Fibroblast of skin of left biceps (primary cell): ENCODE measurements at places on chromosomes 7 and 10.
A peak's percentile ranks its signal among the peaks of the same experiment; 100 is the strongest.

DNA sequence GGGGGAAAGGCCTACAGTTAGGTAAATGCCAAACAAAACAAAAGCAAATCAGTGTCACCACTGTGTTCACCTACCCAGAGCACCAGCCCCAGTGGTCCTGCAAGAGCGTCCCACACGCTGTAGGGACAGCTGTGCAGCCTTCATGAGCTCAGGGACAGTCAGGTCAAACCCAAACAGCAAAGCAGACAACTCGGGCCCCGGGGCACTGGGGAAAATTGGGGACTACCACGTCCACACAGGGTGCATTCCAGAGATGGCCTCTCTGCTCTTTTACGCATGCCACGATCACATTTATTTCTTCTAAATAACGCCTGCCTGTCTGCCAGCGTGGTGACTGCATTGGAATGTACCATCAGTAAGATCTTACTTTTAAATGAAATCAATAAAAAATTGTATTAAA lies 21.7 kb downstream of the EBF3 start:
- DNase-seq = no peak

- no peak for DNase-seq
These were observed 88.1 kb downstream of the XPNPEP1 start for GRCh38 chr10:109835257-109835656.

- DNase-seq = no peak
These were observed 167.3 kb downstream of the EGFR start for GRCh38 chr7:55185941-55186609.

- DNase-seq = no peak
These were observed 14.5 kb downstream of the ADK start for GRCh38 chr10:74165530-74165901.

- DNase-seq = no peak
These were observed 51.4 kb upstream of the AMPH start for GRCh38 chr7:38682606-38683005.

DNA sequence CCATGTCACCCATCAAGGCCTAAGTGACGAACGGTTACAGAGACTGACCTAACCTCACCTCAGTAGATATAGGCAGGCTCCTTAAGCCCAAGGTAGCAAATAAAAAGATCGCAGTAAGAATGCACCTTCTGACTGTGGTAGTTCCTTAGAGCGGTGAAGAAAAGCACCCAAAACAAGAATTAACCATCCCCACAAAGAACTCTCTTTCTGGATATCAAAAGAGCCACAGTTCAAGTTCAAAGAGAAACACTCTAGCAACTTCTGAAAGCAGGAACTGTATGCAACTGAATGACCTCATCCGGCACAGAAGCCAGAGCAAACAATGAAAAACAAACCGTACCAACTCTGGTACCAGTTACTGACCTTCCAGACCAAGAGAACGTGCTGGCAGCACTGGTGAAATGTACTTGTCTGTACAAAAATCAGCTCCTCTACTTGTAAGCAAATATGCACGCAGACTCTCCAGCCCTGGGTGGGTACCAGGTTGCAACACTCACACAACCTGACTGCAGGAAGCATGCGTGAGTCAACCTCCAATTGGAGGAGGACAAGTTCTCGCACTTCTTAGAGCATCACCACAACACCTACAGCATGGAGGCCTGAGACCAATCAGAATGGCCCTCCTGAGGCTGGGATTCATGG lies 202.7 kb downstream of the FAM107B start:
- no peak for DNase-seq

GRCh38 chr7:131355917-131356777 lies 28.5 kb downstream of the MKLN1 start:
- no peak for DNase-seq

DNA sequence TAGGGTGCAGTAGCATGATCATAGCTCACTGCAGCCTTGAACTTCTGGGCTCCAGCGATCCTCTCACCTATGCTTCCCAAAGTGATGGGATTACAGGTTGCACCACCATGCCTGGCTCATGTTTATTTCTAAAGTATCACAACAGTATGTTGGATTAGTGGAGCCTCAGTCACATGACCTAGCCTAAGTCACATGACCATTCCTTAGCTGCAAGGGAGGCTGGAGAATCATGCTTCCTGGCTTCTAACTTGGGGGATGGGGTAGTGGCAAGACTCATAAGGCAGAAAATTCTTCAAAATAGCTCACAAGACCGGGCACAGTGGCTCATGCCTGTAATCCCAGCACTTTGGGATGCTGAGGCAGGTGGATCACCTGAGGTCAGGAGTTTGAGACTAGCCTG lies 26.9 kb upstream of the TPST1 start:
- no peak for DNase-seq

DNA sequence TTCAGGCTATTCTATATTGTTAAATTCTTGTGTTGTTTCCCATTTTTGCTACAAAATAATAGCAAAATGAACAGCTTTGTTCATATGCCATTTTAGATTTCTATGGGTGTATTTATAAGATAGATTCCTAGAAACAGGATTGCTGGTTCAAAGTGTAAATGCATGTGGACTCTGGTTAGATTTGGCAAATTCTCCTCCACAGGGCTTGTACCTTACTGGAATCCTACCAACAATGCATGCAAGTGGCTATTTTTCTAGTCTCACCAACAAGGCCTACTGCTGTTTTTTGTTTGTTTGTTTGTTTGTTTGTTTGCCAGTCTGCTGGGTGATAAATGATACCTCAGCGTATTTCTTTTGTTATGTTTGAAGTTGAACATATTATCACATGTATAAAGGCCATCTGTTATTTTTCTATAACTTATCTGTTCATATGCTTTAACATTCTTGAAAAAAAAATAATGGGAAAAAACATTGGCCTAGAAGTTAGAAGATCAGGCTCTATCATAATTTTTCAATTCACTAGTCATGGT lies 87.1 kb upstream of the AHR start:
- no peak for DNase-seq

- no peak for DNase-seq
These were observed 231.1 kb upstream of the ADARB2 start for GRCh38 chr10:1968257-1969033.

GRCh38 chr10:66714741-66715140 lies 211.1 kb upstream of the LRRTM3 start:
- peak; percentile 32 for DNase-seq

DNA sequence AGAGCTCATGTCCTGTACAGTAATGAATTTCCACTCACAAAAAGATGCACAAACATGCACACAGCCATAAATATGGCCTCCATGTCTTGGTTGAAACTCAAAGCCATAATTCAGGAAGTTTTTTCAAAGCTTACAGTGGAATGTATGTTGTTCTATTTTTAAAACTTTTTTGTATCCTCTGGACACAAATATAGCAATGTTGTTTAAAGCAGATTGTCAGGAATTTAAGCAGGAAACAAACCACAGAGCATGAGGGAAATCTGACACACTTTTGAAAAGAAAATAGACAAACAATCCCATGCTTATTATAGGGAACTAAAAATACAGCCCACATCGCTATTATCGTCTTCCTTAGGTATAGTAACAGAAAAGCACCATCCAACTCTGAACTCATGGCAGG lies 21.5 kb downstream of the LRRN3 start:
- DNase-seq = no peak

DNA sequence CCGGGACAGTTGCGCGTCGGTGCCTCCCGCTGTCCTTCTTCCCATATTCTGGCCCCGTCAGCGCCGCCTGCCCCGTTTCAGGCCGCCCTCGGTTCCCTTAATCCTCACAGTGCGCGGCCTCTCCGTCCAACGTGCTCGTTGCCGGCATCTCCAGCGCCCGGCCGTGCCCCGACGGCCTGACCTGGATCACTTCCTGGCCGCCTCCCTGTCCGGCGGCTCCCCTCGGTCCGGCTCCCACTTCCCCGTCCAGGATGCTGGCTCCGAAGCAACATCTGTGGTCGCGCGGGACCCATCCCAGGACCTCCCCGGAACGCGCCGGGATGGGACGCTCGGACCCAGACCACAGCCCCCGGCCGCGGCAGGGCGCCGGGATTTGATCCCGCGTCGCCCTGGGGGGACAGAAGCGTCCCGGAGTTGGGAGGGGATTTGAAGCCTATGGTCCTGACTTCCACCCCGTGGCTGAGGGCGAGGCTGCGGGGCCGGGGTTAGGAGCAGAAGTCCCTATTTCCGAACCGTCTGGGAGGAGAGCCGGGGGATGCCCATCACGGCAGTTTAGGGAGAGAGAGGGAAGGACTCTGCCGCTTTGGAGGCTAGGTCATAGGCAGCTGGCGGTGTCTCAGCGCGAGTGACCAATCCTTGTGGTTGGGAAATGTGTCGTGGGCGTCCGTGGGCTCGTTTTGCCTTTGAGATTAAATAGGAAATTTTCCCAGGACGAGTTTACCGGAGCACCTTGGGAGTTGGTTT lies 53.8 kb downstream of the KCTD7 start:
- DNase-seq = no peak

DNA sequence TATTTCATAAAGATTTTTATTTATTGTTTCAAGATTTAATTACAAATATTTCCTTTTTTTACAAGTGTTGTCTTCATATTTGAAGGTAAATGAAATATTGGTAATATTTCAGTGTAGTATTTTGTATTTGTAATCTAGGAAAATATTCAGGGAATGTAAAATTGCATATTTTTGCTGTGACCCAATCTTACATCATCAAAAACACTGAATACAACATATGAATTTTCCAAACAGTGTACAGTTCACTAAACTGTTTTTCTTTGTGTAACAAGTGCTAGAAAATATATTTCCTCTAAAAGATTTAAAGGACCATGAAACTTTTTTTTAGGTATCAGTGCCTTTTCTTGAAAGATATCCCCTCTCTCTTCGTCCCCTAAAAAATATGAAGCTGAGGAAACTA lies 251.9 kb upstream of the KCND2 start:
- no peak for DNase-seq

GRCh38 chr10:33256458-33256857 lies 78.0 kb downstream of the NRP1 start:
- DNase-seq = no peak

DNA sequence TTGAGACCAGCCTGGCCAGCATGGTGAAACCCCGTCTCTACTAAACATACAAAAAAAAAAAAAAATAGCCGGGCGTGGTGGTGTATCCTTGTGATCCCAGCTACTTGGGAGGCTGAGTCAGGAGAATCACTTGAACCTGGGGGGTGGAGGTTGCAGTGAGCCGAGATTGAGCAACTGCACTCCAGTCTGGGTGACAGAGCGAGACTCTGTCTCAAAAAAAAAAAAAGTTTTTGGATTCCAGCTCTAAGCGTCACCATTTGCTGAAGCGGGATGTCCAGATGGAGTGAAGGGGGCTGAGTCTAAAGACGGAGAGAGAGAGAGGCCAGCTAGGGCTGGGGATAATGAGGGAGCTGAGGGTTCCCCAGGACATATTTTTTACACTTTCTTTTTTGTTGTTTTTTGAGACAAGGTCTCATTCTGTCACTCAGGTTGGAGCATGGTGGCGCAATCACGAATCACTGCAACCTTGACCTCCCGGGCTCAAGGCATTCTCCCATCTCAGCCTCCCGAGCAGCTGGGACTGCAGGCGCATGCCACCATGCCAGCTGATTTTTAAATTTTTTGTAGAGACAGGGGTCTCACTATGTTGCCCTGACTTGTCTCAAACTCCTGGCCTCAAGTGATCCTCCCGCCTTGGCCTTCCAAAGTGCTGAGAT lies 9.4 kb upstream of the HK1 start:
- DNase-seq = no peak

- DNase-seq = no peak
These were observed 113.8 kb upstream of the COL1A2 start for GRCh38 chr7:94280851-94281250.

DNA sequence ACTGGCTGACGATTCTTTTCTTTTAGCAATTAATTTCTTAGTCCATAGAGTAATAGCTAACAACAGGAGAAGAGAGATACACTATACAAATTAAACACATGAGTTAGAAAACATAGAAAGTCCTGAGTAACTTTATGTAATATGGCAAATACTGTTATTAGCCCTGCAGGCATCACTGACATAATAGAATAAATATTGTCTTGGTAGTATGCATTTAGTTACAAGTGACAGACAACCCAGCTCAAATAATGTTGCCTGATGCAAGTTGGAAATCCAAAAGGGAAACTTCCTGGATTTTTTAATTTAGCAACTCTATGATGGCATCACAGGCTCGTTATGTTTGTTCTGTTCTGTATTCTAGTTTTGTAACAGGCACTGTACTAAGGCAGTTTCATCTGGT lies 95.1 kb downstream of the DKK1 start:
- no peak for DNase-seq

- peak; percentile 80 for DNase-seq
These were observed 172.6 kb upstream of the TNRC18 start for GRCh38 chr7:5596046-5596895.

- DNase-seq = peak; percentile 5
These were observed 14.0 kb downstream of the LRGUK start for GRCh38 chr7:134140889-134141867.

DNA sequence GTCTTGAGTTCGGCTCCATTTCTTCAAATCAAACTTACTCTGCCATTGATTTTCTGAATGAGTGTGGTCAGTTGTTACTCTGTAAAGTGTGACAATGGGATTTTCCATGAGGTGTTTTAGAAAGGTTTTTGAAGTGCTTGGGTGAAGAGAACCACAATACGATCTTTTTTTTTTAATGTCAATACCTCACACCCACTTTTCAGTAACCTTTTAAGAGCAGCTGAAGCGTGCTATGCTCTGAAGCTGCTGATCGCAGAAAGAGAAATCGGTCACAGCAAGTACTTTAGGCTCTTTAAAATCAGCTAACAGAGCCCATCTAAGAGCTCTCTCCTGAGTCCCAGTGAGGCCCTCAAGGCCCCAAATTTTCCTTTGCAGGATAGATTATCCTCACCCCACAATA lies 34.4 kb upstream of the YAE1 start:
- DNase-seq = no peak

GRCh38 chr10:18325889-18326531 lies 185.8 kb downstream of the CACNB2 start:
- DNase-seq = no peak

DNA sequence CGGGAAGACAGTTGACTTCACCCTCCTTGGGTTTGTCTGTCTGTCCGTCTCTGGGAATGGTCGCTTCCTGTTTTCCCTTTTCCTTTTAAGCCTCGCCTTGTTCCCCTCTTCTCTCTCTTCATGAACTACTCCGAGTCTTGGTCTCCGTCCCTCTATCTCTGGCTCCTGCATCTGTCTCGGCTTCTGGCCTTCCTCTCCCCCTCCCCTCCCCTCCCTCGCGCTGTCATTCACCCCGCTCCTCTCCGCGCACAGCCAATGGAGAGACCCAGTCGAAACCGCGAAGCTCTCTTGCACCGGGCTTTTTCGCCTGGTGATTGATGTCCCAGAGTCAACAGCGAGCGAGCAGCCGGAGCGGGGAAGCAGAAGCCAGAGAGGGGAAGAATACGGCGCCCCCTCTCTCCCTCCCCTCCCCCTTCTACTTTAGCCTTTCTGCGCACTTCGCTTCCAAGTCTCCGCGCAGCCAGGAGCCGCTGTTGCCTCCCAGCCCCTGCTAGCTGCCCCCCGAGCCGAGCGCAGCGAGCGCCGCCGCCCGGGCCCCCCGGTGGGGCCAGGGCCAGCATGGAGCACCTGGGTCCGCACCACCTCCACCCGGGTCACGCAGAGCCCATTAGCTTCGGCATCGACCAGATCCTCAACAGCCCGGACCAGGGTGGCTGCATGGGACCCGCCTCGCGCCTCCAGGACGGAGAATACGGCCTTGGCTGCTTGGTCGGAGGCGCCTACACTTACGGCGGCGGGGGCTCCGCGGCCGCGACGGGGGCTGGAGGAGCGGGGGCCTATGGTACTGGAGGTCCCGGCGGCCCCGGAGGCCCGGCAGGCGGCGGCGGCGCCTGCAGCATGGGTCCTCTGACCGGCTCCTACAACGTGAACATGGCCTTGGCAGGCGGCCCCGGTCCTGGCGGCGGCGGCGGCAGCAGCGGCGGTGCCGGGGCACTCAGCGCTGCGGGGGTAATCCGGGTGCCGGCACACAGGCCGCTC lies at the start of gene TLX1:
Gene TLX1 (plus strand): TSS at position 317 of the 978 bp plus-strand sequence. CDS start 242 bp downstream, at position 559.
- no peak for DNase-seq

GRCh38 chr7:81245353-81245752 lies 326.5 kb upstream of the SEMA3C start:
- no peak for DNase-seq
